RPMI7951 (cell line): ENCODE measurements at places on chromosomes 4 and X.

DNA sequence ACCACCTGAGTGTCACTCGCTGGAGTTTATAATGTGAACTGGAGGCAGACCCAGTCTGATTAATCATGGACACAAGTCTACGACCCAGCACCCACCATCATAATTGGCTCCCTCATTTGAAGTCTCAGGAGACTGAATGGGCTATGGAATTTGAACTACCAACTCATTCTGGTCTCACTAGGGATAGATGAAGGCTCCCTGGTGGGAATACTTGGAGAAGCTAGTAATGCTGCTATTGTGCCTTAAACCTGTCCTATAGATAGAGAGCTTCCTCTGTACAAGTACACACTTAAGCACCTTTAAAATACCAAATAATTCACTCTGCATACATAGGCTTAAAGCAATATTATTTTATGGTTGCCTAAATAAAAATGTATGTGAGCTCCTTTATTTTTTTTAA lies 90.8 kb upstream of the SMARCAD1 start:
- DNase-seq, result no peak

DNA sequence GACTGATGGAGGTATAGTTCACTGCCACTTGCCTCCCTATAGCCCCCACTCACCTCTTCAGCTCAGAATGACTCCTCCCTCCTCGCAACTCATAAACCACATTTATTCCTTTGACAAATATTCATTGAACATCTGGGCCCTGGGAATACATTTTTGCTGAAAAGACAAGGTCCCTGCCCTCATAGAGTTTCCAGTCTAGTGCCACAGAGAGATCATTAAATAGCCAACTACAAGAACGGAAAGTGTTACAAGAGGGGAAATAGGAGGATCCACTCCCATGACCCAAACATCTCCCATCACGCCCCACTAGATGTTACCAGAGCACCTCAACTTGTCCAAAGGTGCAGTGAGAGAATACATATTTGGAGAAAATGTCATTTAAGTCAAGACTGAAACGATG lies 3.2 kb upstream of the KLF3 start:
- DNase-seq, result no peak

- DNase-seq, result peak; percentile 28
These were observed 302.9 kb upstream of the GATB start for GRCh38 chr4:152063621-152064240.

GRCh38 chrX:65750674-65751469 lies 83.4 kb downstream of the MSN start:
- DNase-seq, result no peak

GRCh38 chr4:40749717-40750460 lies at the start of gene NSUN7:
TSS of gene NSUN7 (plus strand) at chr4:40749955. CDS start at chr4:40750694, 739 bp downstream.
- no peak for DNase-seq

GRCh38 chr4:15989424-15989823 lies 26.4 kb upstream of the FGFBP2 start:
- no peak for DNase-seq

DNA sequence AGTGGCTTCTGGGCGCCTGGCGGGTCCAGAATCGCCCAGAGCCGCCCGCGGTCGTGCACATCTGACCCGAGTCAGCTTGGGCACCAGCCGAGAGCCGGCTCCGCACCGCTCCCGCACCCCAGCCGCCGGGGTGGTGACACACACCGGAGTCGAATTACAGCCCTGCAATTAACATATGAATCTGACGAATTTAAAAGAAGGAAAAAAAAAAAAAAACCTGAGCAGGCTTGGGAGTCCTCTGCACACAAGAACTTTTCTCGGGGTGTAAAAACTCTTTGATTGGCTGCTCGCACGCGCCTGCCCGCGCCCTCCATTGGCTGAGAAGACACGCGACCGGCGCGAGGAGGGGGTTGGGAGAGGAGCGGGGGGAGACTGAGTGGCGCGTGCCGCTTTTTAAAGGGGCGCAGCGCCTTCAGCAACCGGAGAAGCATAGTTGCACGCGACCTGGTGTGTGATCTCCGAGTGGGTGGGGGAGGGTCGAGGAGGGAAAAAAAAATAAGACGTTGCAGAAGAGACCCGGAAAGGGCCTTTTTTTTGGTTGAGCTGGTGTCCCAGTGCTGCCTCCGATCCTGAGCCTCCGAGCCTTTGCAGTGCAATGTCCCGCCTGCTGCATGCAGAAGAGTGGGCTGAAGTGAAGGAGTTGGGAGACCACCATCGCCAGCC lies at the start of gene ATOH1:
TSS of gene ATOH1 (plus strand) at position 422 of the 663 bp plus-strand sequence. CDS start at position 596, 174 bp downstream.
- DNase-seq, result peak; percentile 1

GRCh38 chr4:186104890-186105646 lies 564 bp downstream of the FAM149A start:
- no peak for DNase-seq

DNA sequence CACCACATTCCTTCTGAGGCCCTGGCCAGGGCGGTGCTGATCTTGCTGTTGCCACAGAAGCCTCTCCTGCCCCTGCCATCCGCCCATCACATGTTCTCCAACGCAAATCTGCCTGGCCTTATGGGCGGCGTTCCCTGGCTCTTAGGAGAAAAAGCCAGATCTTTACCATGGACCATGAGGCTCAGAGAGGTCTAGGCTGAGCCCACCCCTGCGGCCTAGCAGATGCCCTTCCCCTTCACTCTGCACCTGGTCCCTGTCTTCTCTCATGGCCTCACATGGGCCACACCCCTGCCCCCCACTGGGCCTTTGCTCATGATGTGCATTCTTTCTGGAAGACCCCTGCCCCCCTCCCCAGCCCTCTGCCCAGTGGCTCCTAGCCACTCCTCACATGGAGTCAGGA lies 78.5 kb downstream of the CRMP1 start:
- no peak for DNase-seq

GRCh38 chrX:95058815-95059214 lies 1384.8 kb downstream of the FAM133A start:
- peak; percentile 65 for DNase-seq

- no peak for DNase-seq
These were observed at the start of gene ZFP92 for GRCh38 chrX:153411255-153411987. TSS of gene ZFP92 (plus strand) at chrX:153411472. CDS start at chrX:153418323, 6,851 bp downstream.

DNA sequence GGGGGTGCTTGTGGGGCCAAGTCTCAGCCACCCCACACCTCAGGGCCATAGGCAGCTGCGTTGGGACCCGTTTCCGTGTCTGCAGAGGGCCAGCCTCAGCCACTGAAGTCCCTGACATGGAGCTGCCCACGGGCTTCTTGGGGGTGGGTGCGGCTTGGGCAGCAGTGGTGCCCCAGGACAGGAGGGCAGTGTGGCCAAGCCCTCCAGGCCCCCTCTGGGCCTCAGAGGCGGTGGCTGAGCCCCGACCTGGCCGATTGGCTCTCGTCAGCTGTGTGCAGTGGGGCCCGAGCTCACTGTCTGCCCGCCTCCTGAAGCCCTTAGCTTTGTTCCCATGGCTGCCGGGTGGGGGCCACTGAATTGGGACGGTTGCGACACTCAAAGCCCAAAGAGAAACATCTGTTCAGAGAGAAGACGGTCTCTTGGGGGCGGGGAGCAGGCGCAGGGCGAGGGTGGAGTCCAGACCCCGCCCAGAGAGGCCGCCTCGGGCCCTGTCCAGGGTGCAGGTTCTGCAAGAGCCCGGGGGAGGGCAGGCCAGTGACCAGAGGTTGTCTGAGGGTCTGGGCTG lies 9.1 kb downstream of the FGFR3 start:
- peak; percentile 24 for DNase-seq

DNA sequence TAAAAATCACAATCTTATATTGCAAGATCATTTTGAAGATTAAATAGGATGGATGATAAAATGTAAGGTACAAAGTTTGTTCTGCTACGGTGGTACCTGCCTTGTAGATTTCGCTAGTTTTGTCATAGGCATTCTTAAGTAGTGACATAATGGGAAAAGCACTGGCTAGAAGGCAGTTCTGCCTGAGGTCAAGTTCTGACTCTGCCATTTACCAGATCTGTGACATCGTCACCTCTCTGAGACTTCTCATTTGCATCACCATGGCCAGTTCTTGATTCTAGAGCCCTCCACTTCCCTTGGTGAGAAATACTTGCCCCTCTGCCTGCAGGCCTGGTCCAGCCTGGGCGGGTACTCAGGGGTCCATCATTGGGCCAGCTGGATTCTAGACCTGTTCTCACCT lies 85.2 kb downstream of the HS3ST1 start:
- no peak for DNase-seq

DNA sequence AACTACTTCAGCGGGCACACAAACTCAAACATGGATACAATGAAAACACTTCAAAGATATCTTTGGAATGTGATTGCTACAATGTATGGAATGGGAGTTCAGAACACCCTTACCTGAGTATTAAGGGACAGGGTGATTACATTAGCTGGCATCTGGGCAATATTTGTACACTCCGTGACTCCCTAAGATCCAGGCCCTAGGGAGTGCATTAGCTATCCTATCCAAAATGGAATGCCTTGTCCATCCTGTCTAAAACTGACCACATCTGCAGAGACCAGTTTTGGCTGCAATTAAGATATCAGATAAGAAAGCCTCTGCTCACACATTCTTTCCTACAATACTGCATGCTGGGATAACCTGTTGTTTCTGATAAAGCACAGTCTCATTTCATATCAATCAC lies 176.6 kb upstream of the EMCN start:
- DNase-seq, result no peak

- DNase-seq, result no peak
These were observed 69.9 kb upstream of the ELOVL6 start for GRCh38 chr4:110268352-110268751.

DNA sequence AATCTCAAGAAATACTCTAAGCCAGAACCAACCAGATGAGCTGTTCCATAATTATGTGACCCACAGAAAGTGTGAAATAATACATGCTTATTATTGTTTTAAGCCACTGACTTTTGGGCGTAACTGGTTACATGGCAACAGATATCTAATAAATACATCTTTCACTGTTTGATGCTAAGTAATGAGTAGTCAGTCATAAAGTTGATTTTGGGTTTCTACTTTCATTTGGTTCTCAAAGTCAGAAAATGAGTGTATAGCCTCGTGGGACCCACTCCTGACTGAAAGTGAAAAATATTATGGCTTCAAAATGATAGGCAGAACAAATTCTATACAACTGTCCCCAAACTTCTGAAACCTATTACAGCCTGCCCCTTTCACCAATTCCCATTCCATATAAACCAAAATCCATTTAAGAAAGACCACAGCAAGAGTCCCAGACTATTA lies 88.0 kb upstream of the CBR4 start:
- DNase-seq, result no peak

DNA sequence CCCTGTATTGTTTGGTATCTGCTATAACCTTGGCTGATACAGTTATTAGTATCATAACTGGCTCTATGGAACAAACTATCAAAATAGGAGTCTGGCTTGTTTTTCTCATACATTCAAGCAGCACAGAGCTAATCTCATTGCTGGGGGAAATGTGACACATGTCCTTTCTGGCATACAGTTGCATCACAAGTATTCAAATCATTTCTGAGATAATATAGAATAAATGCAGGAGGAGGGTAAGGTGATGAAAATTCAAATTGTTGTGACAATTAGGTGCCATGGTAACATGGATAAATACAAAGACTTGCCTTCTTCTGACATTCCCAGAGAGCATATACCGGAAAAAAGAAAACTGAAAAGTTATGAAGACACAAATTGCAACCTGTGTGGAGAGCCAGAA lies 2706.8 kb downstream of the ARAP2 start:
- no peak for DNase-seq

- DNase-seq, result no peak
These were observed 37.2 kb upstream of the SPANXC start for GRCh38 chrX:141279476-141279875.
